Nephron progenitor cell (in vitro differentiated cells): ENCODE measurements at places on chromosomes 3 and 15.

- no peak for DNase-seq
These were observed 68.2 kb downstream of the RAB11A start for GRCh38 chr15:65937476-65937875.

DNA sequence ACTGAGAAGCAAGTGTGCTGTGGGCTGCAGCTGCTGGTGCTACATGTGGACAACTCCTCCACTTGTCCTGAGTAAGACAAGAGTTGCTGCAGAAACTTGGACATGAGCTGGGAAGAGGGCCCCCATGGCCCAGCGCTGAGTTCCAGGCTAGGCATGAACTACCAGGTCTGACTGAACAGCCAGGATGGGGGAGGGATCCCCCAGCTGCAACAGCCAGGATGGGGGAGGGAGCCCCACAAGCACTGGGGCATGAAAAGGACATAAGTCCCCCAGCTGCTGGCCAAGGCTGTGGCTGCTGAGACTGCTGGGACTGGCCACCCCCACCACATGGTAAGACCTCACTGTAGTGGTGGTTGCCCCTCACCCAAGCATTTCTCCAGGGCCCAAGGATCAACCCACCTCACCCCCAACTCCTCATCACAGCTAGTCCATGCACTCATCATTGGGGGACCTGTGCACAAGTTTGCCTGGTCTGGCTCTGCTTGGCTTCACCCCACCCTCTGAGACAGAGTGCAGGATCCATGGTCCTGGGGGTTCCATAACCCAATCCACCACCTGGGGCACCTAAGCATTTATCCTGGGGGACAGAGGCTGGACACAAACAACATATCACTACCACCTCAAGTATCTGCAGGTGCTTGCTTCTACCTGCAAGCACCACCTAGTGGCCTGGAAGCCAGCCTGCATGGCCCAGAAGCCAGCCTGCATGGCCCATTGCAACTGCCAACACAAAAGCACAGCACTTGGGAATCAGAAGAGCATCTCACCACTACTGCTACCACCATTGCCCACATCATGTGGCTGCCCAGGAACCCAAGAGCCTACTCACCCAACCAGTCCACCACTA is 84.5 kb upstream of the STT3B start:
- DNase-seq: no peak

DNA sequence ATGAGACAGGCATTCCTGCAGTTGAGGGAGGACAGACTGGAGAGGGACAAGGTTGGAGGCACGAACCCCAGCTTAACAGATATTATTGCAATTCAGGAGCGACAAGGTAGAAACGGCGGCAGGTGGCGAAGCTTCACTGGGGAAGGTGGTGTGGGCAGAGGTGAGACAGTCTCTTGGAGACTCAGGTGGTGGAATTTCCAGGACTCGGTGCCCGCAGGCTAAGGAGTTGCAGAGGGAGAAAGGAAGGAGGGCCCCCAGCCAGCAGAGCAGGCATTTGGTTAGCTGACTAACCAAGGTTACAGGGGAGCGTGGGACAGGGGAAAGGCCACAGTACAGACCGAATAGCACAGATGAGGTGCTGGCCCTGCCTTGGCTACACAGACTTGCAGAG is 3.0 kb downstream of the FAM174B start:
- no peak for DNase-seq

GRCh38 chr3:68306571-68306970 is 625.8 kb downstream of the TAFA4 start:
- DNase-seq: peak; percentile 73

- DNase-seq: no peak
These were observed 1039.2 kb downstream of the ROBO1 start for GRCh38 chr3:78728406-78729145.

GRCh38 chr3:139439278-139439677 is 37.0 kb downstream of the RBP2 start:
- no peak for DNase-seq

- DNase-seq: no peak
These were observed 35.7 kb downstream of the BOC start for GRCh38 chr3:113247068-113247467.

DNA sequence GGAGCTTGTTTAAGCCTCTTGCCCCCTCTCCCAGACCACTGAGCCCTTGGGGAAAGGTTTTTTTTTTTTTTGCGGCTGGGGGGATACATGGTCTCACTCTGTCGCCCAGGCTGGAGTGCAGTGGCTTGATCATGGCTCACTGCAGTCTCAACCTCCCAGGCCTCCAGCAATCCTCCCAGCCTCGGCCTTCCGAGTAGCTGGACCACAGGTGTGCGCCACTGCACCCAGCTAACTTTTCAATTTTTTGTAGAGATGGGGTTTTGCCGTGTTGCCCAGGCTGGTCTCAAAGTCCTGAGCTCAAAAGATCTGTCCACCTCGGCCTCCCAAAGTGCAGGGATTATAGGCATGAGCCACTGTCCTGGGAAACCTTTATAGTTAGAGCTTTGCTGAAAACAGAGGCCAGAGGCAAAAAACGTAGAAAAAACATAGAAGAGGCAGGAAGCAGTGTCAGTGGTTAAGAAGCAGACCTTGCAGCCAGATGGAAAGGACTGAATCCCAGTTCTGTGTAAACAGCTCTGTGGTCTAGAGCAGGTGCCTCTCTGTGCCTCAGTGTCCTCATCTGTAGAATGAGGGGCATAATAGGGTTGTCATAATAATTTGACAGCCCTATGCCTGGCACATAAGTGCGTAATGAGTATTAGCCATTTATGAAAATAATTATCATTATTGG is 33.1 kb downstream of the CMTM7 start:
- no peak for DNase-seq

DNA sequence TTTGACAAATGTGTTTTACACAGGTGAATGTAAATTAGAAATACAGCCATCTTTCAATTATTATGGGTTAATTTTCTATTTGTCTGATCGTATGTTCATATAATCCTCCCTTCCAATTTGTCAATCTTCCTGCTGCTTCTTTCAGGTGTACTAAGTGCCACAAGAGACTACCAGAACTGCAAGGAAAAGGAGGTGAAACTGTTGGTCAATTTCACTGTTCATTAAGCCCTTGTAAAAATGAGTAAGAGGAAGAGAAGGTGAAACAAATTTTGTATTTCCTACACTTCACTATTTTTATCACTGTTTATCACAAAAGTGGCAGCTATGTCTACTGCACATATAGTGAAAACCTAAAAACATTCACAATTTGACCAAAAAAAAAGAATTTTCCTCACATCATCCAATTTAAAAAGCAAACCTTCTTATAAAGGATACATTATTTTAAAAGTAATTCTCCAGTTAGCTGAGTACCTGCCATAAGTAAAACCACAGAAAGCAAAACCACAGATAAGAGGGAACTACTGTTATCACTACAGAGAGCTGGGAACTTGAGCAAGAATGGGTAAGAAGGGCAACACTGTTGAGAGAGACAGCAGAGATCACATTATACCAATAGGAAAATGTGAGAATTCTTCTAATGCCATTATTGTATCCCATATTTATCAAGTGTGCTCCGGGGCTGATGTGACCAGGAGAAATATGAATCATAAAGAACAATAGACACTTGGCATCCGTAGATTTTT is 163.0 kb downstream of the TBC1D5 start:
- DNase-seq: no peak

- DNase-seq: peak; percentile 16
These were observed 58.2 kb downstream of the ZBTB38 start for GRCh38 chr3:141426404-141427034.

GRCh38 chr3:154660811-154661210 is 230.8 kb upstream of the GPR149 start:
- DNase-seq: no peak

DNA sequence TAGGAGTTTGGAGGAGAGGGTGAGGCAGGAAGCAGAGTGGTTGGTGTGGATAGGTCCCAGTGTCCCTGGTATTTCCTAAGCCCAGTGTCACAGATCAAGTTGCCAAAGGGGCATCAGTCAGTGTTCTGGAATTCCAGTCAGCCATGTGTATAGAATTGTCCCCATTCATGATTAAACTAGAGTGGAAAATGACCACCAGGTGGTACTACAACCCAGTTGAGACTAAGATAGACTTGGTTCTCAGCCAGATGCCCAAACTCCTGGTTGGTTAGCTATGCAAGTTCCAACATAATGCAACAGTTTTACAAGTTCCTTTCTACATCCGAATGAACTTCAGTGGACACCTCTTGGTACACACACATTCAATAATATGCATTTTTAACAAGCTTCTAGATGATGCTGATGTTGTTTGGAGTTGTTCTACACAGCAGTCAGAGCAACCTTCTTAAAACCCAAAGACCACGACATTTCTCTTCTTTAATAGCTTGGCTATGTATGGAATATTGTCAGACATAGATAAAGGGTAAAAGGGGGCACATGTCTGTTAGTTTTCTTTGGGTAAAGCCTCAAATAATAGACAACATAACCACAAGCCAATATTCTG is 8.4 kb upstream of the ATR start:
- peak; percentile 30 for DNase-seq

DNA sequence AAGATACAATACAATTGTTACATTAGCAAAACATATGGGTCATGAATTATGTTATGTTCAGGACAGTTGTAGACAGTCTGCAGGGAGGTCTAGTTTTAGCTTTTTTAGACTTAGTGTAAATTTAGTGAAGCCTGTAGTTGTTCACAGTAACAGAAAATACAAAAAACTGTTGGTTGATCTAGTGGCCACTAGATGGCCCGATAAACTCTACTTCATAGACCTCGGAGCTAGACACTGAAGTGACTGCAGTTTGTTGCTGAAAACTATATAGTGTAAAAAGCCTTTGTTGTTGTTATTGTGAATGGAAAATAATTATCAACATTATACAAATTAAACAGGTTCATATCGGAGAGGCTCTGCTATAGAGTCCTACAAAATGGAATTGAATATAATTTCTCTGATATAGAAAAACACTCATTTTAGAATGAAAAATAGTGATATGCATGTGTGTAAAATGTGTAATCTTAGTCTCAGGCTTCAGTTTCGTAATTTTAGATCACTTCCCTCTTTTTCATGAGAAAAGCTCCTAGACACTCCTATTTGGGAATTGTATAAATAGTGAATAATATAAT is 18.3 kb downstream of the MAGEL2 start:
- DNase-seq: no peak

GRCh38 chr15:42193383-42193782 is 14.7 kb downstream of the VPS39 start:
- DNase-seq: no peak

GRCh38 chr15:60590935-60591495 is 112.1 kb upstream of the ICE2 start:
- DNase-seq: peak; percentile 68

- DNase-seq: no peak
These were observed 48.9 kb upstream of the SLC7A14 start for GRCh38 chr3:170634663-170635384.

- DNase-seq: no peak
These were observed 49.5 kb upstream of the SELENOK start for GRCh38 chr3:53941184-53941583.

DNA sequence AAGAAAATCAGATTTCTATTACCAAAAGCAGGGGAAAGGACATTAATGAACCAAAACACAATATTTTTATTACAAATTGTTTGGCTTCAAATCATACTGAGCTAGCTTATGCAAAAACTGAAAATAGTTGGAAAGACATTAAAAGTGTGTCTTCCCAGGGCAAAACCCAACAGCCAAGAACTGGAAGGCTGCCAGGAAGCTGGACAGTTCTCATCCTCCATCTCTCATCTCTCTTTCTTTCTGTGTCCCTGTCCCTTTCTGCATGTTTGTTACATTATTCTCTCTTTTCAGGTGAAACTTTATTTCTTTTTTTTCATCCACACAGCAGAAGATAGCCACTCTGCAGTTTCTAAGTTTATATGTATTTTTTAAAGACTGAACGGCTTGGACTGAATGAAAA is 41.1 kb upstream of the SNTN start:
- DNase-seq: no peak

- DNase-seq: no peak
These were observed at the start of gene MYL3 for GRCh38 chr3:46863261-46863782. MYL3 (minus strand) TSS chr3:46863444; CDS start chr3:46863390, 54 bp downstream.

- DNase-seq: no peak
These were observed 3.9 kb downstream of the KCNMB2 start for GRCh38 chr3:178540184-178540583.

- DNase-seq: no peak
These were observed 101.9 kb upstream of the SLCO3A1 start for GRCh38 chr15:91751611-91752010.

DNA sequence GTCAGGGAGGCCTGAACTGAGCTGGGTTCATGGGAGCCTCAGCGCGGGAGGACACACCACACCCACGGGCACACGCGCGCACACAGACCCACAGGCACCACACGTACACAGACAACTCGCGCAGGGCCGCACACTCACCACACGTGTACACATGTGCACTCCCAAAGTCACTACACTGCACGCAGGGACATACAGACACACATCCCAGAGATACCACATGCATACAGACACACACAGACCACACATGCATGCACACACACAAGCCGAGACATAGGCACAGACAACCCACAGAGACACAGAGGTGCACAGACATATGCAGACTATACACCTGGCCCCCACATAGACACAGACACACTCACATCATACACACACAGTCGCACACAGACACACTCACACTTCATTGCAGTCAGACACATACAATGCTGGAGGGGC is 1.1 kb upstream of the MGLL start:
- DNase-seq: no peak

- peak; percentile 19 for DNase-seq
These were observed 4.3 kb upstream of the TSEN2 start for GRCh38 chr3:12479919-12480427.

DNA sequence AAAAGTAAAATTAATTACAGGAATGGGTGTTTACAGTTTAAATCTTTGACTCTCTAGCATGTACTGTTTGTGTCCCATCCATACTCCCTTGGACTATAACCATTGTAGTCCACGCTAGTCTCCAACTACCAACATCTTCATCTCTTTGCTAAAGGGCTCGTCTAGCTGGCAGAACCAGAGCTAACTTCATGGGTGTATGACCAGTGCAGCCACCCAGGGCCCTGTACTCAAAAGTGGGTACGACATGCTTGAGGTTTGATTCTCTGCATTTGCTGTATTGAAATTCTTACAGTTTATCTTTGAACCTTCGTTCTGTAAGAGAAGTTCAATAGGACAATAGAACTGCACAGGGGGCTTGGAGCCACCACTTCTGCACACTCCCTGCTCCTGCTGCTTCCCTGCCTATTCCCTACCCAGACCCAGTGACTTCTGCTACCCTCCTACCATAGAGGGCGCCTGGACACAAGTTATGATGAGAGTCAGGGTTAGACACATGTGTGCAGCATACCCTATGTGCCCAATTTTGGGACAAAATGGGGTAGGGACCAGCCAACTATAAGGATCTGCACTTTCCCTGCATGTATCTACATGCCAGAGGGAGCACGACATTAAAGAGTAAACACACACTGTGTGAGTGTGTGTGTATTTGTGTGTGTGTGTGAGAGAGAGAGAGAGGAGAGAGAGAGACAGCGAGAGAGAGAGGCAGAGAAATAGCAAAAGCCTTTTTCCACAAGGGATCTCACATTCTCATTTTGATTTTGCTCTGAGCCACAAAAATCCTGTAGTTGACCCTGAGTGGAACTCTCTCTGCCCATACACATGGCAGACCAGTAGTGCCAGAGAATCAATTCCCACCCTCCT is 59.0 kb upstream of the NECTIN3 start:
- DNase-seq: no peak

- DNase-seq: no peak
These were observed 70.4 kb downstream of the TRANK1 start for GRCh38 chr3:36874424-36874823.

GRCh38 chr3:25663869-25664811 is 567 bp downstream of the TOP2B start:
- DNase-seq: peak; percentile 81
